ENCODE measurements at places on chromosomes 4 and X.
A peak's percentile ranks its signal among the peaks of the same experiment; 100 is the strongest.

DNA sequence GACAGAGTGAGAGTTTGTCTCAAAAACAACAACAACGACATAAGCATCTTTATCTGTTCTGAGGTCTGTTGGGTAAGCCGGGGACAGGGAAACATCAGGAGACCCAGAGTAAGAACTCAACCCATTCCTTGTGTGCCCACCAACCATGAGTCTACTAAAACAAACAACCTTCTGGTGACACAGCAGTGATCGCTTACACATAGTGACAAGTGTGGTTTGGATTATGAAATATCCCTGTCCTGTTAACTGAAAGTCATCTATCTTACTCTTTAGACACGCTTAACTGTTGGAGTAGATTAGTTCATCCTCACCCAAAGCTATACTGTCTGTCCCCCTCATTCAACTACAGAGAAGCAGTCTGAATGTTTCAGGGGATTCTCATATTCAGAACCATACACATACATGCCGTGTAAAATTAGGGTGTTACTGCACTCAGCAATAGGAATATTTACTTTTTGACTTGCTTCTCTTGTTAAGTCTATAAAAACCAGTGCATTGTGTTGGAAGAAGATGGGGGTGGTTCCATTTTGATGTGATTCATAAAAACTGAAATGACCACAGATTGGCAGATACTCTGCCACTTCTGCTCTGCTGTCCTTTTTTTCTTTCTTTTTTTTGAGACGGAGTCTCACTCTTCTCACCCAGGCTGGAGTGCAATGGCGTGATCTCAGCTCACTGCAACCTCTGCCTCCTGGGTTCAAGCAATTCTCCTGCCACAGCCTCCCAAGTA, 27.4 kb downstream of the PHKA2 start:
- no peak for DNase-seq

DNA sequence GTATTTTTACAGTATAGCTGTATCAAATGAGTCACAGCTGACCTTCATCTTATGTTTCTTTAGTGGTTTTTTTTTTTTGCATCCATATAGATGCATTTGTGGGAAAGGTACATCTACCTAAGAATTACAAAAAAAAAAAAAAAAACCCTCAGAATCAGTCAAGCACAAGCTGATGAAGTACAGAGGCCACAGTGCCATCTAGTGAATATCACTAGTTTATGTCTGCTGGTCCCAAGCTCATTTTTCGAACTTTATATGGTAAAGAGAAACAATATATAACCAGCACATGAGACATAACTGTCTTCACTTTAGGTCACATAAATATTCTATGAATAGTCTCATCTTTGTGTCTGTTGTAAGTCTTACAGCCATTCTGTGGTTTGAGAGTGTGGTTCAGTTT, 220.1 kb downstream of the DLG3 start:
- no peak for DNase-seq

DNA sequence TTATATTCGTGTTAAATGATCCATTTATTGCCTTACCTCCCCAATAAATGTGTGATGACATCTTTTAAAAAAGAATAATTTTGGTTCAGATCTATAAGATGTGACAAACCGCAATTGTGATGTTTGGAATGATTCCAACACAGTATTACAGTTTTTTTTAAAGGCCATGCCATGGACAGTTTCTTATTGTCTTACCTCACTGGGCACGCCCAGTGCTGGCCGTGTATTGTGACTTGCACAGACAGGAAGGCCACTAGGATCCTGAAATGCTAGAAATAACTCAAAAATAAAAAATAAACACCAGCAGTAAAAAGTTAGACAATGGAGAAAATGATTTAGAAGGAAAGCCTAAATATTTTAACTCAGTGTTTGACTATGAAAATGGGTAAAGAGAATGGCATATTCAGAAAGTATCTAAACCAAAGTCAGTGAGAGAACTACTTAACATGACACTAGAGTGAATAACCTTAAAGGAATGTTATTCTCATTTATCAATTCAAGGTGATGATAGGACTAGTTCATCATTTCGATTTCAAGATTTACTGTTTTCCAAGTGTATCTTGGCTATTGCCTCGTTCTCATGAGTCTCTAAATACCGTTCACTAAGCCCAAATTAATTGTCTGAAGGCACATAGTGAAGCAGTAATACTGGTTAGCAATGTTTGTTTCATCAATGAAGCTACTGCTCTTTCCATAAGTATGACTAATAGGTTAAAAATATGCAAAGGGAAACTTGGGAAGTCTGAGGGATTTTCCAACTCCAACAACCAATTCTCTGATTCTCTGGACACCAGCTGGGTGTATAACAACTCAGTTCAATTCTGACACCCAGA, 46.1 kb upstream of the VEGFC start:
- no peak for DNase-seq

GRCh38 chr4:130306566-130306965, 1210.6 kb downstream of the C4orf33 start:
- DNase-seq, result peak; percentile 63

DNA sequence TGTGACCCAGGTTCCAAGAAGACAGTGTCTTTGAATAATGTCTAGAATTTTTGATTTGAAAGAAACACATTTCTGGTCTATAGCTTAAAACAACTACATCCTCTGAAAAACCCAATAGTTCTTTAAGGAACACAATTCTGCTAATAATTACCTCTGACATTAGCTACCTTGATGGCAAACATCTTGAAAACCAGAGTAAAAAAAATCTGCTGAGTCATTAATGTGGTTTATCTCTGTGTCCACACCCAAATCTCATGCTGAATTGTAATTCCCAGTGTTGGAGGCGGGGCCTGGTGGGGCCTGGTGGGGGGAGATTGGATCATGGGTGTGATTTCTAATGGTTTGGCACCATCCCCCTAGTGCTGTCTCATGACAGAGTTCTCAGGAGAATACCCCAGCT, 1233.8 kb downstream of the NLGN4X start:
- DNase-seq, result no peak

DNA sequence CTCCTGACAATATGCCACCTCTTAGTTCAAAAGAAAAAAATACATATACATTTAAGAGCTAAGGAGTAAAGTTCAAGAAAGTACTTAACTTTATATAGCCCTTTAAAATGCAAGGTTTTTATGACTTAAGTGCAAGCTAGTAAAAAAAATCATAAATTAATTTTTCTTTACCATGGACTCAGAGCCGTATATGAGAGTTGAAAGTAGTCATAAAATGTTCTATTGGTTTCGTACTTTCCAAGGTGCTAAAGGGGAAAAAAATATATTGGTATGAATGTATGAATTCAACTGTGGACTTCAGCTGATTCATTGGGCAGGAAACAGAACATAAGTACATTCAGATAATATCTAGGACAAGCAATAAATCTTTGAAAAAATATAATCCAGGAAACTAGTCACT, 869.8 kb upstream of the AGA start:
- no peak for DNase-seq

GRCh38 chr4:123835831-123836590, 439.4 kb downstream of the SPRY1 start:
- no peak for DNase-seq
